Amygdala (tissue), 56 donors: ENCODE measurements at places on chromosomes 4 and X.

DNA sequence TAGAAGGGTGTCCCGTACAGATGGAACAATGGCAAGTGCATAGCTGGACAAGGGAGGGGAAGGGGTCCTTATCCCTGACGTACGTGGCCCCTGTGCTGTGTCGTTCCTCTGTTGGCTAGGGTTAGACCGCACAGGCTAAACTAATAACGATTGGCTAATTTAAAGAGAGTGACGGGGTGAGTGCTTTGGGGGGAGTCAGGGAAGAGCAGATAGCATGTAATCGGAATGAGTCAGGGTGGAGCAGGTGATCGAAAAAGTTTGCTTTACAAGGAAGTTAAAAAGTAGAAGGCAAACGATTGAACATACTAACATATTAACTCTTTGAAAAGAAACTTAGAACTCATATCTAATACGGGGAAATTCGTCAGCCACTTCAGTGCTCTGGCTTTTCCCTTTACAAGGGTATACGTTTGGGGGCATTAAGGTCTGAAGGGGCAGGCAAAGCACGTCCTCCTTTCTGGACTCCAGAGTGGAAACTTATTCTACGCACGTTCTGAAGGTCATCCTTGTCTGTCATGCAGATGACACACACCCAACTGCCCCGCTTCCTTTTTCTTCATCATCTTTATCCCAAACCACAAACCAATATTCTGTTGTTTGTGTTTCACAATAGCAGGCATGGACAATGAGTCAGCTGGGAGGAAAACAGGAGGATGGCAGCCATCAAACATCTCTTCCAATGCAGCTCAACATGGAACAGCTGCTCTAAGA is 10.2 kb upstream of the CRLF2 start:
- DNase-seq, result no peak

GRCh38 chr4:169295822-169296221 is 25.1 kb upstream of the SH3RF1 start:
- no peak for DNase-seq

DNA sequence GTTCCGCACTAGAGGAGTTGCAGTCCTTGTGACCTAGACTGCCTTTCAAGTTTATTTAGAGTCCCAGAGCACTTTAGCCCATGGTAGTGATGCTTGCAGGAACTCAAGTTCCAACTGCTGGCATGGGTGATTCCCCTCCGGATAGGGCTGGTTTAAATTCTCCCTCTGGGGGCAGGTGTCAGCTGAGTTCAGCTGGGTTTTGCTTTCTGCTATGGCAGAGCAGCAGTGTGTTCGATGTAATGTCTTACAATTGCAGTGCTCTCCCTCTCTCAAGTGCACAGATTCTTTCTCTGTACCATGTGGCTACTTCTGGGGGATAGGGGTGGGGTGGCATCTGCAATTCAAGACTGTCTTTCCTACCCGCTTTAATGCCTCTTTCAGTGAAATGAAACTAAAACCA is 164.8 kb upstream of the ZIC3 start:
- DNase-seq, result no peak

DNA sequence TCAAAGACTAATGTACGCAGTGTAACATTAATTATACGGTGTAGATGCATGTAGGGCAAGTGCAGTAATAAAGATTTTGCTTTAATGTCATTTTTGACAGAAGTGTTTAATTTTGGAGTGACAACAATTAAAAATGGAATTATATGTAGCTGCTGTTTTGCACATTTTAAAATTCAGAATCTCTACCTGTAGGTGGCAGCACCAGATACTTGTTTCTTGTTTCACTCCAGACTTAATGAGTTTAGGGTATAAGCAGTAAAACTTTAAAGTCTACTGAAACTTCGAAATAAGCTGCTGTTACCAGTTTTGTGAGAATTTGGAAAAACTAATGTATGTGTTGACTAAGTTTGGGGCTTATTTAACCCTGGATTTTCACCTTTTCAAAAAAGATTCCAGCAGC is 144.9 kb downstream of the POLA1 start:
- peak; percentile 2 for DNase-seq

GRCh38 chr4:185165605-185166063 is 22.6 kb downstream of the SLC25A4 start:
- no peak for DNase-seq

GRCh38 chr4:52051213-52051614 is at the start of gene SPATA18:
Gene SPATA18, plus strand, starts transcription at chr4:52051304. Its CDS starts 401 bp downstream, at chr4:52051705.
- no peak for DNase-seq

DNA sequence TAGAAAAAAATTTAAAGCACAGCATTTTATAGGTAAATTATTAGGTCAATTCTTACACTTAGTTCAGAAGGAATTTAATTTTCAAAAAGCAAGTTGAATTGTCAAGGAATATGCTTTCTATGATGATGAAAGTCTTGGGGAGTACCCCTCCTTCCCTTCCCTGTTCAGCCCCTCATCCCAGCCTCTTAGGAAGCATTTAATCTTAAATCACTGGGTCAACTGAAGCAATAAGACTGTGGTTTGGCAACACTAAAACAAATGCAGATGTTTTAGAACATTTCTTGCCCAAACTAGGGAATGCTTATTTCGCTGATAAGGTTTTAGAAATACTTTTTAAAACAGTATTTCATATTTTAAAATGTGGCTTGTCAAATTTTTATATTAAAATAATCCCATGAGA is 19.1 kb upstream of the ARSJ start:
- DNase-seq, result no peak

DNA sequence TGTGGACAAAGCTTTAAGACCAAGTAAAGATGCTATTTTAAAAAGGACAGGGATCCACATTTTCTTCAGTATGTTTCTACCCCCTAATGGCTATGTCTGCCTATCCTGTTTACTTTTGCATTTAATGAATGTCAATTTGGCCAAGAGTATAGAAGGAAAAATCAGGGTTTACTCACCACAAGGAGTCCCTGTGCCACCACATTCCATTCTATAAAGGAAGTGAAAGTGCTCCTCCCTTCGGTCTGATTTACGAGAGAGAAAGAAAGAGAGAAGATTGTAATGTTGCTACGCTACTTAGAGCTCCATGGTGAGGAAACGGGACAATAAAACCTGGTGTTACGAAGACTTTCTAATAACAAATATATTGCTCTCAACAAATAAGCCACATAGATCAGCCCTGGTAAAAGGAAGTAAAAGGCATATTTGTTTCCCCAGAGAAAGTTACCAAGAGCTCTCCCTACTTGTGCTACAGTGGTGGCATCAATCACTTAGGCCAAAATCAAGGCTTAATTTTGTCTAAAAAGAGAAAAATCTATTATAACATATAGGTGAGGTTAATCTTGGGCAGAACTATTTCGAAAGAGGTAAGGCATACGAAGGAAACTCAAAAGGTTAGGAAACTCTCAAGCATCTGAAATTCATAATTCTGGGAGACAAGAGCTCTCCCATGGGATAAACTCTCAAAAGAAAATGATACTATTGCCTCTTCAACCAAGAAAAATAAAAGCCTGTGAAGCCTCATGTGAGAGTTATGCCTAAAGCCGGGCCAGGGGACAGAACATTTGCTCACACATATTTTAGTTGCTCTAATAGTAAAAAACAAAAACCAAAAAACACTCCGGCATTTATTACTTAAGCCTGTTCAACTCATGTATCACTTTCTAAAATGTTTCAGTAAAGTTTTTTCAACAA is 29.5 kb downstream of the TAPT1 start:
- no peak for DNase-seq

DNA sequence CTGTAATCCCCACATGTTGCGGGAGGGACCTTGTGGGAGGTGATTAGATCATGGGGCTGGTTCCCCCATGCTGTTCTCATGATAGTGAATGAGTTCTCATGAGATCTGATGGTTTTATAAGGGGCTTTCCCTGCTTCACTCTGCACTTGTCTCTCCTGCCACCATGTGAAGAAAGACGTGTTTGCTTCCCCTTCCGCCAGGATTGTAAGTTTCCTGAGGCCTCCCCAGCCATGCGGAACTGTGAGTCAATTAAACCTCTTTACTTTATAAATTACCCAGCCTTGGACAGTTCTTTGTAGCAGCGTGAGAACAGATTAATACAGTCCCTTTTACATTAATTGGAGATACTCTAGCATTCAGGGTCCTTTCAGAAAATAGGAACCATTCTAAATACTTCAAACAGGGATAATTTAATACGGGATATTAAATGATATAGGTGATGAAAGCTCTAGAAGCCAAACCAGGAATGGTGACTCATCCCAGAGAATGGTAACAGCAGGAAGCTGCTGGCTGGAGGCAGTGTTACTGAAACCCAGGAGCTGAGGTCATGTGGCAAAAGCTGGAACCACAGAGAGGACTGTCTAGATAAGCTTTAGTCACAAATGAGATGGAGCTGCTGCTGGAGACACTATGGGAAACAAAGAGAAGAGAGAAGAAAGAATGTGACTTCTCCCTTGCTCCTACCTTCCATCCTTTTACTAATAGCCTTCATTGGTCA is 57.3 kb downstream of the GSTCD start:
- DNase-seq, result no peak

DNA sequence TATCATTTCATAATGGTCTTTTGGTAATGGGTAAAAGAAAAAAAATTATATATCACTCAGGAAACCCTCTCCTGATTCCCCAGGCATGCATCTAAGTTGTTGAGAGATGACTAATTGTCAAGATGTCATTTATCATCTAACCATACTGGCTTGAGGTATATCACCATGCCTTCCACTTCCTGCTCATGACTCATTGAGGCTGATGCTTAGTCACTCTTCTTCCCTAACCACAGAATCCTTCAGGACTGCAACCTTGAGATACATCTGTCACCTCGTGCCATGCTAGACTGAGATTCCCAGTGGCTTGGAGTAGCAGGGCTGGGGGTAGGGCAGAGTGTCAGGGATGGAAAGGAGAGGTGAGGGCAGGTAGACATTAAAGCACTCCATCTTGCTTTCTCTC is 782.5 kb upstream of the INTU start:
- no peak for DNase-seq

- DNase-seq, result no peak
Observed at GRCh38 chr4:22345055-22345454, 170.8 kb downstream of the ADGRA3 start.

DNA sequence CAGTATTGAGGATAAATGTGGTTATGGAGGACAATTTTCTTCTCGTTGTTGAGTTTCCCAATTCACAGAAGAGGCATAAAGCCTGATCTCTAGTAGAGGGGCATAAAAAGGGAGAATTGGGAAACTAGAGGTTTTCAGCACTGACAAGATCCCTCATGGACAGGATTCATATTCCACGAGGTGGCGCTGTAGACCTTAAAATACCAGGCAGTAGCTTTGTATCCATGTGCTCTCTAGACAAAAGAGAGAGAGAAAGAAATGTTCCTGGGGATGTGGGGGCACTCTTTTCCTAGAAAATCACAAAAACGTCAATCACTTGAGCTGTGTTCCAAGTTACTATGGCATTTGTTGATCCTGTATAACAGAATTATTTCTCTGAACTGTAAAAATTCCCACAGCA is 128.3 kb downstream of the MAGEE1 start:
- no peak for DNase-seq

GRCh38 chr4:6620891-6621555 is 19.5 kb upstream of the MRFAP1 start:
- no peak for DNase-seq

GRCh38 chr4:38560768-38561558 is 103.0 kb upstream of the KLF3 start:
- no peak for DNase-seq

GRCh38 chr4:56701161-56701480 is 20.0 kb upstream of the HOPX start:
- DNase-seq, result no peak

DNA sequence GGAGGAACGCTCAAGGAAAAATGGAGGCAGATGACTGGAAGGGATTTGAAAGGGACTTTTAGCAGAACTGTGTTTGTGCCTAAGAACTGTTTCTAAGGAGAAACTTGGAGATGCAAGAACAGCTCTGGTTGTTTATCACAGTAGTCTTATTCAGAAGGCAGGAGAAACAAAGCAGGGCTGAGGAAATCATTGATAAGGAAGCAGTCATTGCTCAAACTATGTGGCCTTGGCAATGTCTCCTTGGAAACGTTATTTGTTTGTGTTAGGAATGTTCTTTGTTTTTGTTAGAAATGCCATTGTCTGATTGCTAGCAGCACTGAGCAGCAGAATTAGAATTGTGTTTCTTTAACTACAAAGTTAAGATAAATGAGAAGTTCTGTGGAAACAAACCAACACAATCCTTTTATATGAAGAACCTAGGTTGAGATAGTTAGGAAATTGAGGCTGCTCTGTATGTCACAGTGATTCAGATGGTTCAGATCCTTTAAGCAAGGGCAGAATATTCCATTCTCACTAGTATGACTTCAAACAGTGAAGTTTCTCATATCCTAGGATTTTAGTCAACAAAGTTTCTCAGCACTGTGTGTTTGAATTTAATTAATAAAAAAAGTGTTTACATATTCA is 1191.3 kb upstream of the IGFBP7 start:
- DNase-seq, result no peak

DNA sequence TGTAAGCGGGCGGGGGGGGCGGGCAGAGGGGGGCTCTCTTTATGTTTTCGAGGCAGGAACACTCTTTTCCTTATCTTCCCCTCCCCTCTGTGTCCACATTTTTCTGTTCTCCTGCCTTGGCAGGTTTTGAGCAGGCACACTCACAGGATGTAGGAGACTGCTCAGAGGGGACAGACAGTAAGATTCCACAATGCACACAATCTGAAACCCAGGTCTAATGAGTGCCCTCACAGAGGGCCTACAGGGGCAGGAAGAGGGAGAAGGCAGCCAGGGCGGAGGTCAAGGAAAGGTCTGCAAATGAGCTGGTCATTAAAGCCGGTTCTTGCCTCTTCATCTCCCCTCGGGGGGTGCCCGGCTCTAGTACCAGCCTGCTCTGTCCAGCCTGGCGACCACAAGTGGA is 106.1 kb upstream of the ATP6AP2 start:
- no peak for DNase-seq

DNA sequence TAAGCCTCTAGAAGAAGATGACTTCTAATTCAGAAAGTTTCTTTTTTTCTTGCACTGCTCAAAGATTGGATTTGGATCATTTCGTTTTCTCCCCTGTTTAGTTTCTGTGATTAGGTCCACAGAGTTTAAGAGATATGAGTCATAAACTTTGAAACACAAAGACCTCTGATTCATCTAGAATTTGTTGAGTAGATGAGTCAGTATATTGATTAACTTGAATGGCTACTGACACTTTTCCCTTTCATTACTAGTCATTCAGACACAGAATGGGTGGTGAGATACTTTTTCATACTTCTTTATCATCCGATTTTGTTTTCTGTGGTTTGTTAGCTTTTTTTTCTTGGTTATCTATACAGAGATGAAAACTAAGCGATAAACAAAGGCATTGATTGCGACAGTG is 34.1 kb upstream of the AFF2 start:
- no peak for DNase-seq
